ENCODE measurements at places on chromosomes 2 and 18.

- no peak for DNase-seq
These were observed 47.8 kb upstream of the ST3GAL5 start for GRCh38 chr2:85936421-85937068.

- no peak for DNase-seq
These were observed 367.4 kb upstream of the MYT1L start for GRCh38 chr2:2698182-2699120.

DNA sequence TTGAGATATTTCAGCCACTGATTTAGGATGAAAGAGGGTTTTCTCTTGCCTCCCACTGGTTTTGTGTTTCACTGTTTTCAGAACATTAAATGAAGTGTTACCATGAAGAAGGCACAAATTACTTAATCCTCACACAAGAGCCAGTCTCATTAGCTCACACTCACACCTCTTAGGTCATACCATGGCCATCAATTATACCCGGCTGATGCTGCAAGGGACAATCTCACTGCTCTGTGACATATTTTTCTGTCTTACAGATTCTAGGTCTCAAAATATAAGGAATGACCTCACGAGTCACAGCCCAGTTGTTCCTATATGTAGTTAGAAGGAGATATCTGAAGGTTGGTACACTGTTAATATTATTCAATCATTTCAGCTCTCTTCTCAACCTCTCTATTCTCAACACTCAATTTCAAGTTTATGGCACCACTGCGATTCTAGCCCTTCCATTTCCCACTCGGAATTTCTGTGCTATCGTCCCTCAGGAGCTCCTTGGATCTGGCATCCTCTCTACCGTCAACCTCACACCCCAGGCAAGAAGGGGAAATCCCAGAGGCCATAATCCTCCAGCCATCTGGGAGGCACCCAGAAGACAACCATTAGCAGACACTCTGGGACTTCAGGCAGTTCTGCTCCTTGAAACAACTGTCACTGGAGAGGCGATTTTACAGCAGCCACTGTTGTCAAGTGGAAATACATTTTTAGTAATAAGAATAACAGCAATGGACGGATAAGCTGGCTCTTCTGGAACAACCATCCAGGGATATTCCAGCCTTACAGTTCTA lies 101.9 kb downstream of the MREG start:
- no peak for DNase-seq

DNA sequence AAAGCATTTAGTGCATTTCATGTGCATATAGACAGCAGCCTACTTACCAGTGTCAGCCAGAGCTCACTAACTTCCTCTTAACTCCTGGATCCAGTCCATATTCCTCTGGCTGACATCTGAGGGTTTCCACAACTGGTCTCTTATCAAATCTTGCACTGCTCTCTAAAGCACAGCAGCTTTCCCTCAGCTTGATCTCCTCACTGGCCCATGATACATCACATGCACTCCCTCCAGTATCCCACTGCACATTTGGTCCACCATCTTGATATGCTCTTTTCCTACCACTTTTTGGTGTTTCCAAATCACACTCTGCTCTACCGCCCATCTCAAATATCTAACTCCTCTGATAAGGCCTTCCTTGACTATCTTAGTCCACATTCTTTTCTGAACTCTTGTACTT lies 105.0 kb upstream of the ZFP36L2 start:
- DNase-seq: no peak

DNA sequence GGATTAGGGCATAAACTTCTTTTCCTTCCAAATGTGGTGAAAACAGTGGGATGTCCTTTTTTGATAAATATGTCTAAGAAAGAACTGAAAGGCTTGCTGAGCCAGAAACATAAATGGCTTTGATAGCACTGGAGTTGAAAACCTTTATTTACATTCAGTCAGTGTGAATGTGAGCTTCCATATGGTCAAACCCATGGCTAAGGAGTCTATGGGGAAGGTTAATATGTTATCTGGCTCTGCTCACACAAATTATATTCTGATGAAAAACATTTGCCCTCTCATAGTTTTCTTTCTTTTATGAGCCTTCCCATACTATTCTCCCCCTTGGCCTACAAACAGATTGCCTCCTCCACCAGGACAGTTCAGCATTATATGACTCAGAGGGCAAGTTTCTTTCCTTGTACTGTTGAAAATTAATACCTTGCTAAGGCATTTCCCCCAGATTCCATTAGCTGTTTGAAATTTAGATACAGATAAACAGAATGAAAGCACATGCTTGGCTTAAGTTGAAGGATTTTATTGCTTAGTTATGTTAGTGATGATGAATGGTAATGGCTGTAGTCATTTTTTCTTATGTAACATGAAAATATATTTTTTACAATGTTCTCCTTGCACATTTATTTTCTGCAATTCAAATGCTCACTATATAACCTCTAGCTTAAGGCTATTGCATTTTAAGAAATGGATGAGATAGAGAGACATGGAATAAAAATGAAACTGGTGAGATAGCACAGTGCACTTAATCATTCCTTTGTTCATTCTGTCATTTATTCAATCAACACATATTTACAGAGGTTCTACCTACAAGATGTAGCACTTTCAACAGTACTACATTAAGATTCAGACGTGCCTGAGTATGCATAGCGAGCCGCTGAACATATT lies 544.1 kb downstream of the LRRTM4 start:
- no peak for DNase-seq

GRCh38 chr2:69642709-69643601 lies 584 bp downstream of the AAK1 start:
- DNase-seq: peak; percentile 57

- DNase-seq: no peak
These were observed 176.8 kb upstream of the ALKAL2 start for GRCh38 chr2:464562-465309.

DNA sequence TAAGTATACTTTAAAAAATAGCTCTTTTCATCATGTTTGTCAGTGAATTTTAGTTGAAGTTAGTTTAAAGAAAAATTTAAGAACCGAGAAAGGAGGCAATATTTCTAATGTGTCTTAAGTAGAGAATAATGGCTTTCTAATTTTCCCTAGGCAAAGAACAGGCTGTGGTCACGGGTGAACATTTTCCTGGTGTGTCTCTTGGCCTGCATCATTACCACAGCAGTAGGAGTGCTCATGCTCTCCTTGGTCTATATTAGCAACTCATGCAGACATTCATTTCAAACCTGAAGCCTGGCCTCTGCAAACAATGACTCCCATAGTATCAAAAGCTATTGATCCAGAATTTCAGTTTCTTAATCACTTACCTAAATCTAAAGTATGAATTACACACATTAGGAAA lies 57.4 kb downstream of the C18orf54 start:
- DNase-seq: no peak

GRCh38 chr2:110173523-110173922 lies 31.3 kb downstream of the NPHP1 start:
- peak; percentile 2 for DNase-seq

- DNase-seq: no peak
These were observed 45.9 kb upstream of the TXNDC2 start for GRCh38 chr18:9839853-9840252.

DNA sequence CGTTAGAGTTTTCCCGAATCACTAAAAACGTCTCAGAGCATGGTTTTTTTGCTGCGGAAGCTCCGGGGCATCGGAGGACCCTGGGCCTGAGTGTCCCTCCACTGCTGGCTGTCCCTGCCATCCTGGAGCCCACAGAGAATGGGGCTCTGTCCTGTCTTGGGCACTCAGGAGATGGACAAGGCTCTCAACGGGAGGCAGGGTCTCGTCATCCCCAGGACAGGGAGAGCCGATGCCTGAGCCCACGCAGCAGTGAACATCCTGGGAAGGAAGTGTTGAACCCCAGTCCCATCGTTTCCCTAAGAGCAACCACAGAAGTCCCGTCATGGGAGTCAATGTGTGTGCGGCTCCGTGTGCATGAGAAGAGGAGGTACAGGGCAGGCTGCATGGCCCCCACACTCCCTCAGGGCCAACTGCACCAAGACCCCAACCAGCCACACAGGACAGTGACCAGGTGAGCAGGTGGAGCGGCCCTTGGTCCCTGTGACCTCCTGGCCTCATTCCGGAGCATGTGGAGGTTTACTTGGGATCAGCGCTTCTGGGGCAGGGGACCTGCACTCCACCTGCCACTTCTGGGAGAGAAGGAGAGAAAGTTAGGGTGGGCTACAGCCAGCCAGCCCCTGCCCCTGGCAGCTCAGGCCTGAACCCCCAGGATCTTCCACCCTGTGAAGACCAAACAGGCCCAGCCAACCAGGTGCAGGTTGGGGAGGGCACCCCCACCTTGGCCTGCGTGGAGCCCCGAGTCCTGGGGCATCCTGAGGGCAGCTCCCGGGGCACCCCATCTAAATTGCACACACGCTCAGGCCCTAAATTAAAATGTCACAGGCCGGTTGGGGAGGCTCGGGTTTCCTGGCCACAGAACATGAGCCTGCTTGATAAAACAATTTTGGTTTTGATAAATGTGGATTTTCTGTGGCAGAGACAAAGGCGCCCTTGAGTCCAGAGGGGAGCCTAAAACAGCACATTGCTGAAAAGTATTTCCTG lies 3.1 kb upstream of the SNED1 start:
- no peak for DNase-seq
